ENCODE measurements at places on chromosomes 2 and 18.

DNA sequence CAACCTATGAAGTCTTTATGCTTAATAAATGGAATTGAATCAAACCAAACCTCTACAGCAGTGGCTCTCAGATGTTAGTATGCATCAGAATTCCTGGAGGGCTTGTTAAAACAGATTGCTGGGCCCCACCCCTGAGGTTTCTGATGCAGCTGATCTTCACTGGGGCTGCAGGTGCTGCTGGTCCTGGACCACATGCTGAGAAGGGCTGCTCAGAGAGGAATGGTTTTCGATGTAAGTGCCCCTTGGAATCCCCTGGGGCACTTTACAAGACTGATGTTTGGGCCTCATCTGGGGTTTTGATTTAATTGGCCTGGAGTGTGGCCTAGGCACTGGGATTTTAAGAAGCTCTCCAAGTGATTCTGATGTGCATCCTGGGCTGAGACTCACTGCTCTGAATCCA lies 403.8 kb upstream of the HS6ST1 start:
- DNase-seq: no peak

GRCh38 chr2:194411221-194411620 lies 1245.8 kb upstream of the SLC39A10 start:
- DNase-seq: no peak

DNA sequence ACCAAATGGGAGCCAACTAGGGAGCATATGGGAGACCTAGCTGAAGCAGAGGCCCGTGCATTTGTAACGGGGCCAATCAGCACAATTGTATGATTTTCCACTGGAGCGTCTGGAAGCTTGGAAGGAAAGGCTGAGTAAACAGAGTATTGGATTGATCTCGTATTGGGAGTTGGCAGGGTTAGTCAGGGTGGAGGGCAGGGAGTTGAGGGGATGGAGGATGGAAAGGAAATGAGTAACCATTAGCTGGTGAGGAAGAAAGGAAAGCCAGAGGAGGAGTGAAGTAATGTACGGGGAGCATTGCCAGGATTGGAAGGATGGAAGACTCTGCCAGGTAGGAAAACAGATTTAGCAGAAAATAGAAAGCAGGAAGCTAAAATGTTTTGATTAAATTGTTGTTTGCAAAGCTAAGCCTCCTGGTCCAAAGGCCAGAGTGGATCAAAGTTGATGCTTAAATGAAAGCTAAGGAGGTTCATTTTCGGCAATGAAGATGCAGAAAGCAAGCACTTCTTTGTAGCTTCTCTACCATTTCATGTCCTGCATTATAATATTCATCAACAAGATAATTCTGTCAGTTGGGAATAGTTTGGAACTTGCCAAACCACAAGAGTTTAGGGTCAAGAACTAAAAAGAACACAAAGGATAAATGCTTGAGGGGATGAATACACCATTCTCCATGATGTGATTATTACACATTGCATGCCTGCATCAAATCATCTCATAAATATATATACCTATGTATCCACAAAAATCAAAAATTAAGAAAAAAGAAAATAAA lies 75.6 kb upstream of the TTN start:
- no peak for DNase-seq

- no peak for DNase-seq
These were observed 14.6 kb downstream of the PIGN start for GRCh38 chr18:62172298-62172697.

DNA sequence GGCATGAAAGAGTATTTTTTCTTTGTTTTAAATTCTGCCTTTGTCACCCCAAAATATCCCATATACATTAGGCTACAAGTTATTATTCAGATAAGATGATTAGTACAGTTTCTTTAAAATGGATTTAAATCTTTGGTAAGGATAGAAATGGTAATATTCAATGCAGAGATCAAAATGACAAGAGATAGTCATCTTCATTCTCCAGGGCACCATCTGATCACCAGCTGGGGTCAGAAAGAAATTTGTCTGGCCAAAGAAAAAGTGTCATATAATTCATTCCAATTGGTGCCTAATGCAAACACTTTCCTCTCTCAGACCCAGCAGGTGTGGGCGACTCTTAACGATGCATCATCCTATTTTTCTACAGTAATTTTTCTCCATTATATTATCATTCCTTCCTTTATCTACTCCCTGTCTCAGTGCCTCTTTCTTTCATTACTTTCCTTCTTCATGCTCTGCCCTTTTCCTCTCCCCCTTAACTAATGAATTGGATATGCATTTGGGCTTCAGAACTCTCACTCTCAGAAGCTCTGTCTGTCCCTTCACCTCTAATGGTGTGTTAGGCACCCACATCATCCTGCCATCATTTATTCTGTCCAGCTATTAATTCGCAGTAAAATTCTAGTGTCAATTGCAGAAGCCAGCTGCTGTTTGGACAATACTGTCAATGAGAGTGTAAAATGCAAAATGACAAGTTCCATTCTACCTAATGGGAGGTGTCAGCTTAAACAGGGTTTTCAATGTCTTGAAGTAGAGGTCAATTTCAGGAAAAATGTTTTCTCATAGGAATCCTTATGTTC lies 570.5 kb downstream of the TDRD15 start:
- no peak for DNase-seq

- no peak for DNase-seq
These were observed 36.2 kb upstream of the TMEFF2 start for GRCh38 chr2:192230889-192231453.

DNA sequence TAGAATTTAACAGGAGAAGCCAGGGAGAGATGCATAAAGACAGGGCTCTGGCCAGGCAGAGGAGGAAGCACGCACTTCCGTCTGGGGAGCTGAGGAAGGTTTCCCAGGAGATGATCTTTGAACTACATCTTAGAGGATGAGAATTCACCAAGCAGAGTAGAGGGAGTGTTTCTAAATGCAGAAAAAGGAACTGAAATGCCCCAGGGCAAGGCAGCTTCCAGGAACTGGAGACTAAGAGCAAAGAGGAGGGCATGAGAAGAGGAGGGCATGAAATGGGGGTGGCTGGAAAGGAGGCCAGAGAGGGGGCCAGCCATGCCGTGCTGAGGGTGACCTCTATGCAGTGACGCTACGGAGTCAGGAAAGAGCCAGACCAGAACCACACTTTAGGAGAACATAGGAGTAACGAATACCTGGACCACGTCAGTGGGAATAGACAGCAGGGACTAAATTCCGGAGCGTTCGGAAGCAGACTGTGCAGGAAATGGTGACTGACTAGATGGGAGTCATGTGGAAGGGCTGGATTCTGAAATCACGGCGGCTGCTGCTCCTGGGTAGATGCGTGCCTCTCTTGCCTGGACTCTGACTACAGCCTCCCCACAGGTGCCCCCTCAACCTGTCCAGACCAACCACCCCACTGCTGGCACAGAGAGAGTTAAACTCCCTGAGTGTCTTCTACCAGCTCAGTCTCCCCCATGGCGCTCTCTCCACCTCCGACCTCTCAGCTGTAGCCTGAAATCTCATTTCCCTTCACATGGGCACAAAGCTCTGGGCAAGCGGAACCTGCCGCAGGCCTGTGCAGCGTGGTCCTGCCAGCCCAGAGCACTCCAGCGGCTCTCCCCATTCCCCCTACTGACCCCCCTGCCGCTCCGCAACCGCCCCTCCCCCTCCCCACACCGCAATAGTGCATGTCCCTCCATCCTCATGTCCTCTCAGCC lies 87.0 kb upstream of the RTN4 start:
- no peak for DNase-seq

DNA sequence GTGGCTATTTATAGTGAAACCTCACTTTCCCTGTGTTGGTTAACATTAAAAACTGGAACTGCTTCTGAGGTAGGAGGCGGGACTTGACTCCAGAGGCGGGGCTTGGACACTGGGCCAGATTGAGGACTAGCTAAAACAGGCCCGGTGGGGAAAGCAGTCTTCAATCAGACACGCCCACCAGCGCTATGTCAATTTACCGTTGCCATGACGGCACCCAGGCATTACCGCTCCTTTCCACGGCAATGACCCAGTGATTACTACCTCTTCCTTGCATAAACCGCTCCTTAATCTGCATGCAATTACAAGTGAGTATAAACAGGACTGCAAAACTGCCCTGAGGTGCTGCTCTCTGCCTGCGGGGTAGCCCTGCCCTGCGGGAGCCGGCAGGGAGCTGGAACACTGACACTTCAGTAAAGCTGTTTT lies 35.3 kb downstream of the LRRFIP1 start:
- peak; percentile 57 for DNase-seq

GRCh38 chr2:174678395-174678794 lies 80.8 kb upstream of the WIPF1 start:
- DNase-seq: no peak

GRCh38 chr2:21393173-21393572 lies 269.4 kb downstream of the TDRD15 start:
- no peak for DNase-seq

All from NCI-H2107 (cell line).